NCI-H1436 (cell line): ENCODE measurements at places on chromosomes 11 and 22.

DNA sequence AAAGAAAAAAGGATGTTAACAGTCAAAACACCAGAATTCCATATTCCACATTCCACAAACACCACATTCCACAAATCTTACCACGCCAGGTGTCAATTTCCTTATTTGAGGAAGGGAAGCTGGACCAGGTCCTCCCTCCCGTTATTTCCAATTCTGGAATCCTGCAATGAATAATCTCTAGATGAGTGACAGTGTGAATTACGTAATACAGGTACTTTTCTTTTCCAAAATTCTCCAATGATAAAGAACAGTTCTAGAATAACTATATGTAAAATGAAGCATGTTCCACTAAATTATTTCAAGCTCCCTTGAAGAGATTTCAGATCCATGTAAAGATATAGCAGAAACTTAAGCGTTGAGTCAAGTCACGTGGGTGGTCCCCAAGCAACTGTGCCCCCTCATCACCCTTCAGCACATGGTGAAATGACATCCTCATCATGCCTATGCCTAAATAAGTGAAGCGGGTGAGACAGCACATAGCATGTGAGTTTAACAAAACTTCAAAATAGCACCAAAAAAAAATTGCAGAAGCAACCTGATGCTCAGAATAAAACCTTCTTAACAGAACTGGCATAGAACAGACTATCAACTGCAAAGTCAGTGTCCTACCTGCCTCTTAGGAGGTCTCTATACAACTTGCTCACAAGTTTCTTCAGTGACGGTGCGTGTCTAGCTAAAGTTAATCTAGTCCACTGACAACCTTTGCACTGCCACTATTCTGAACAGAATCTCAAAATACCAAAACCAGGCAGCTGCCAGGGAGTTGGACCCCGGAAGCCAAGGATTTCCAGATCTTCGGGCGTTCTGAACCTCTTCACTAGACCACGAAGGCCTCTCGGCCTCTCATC is 876 bp downstream of the NFRKB start:
- DNase-seq = no peak

- DNase-seq = peak; percentile 22
Measured at GRCh38 chr22:23070418-23071229, at the start of gene GNAZ. TSS of gene GNAZ (plus strand) at chr22:23070519. CDS start at chr22:23095696, 25,177 bp downstream.

GRCh38 chr11:2621894-2622293 is 77.9 kb downstream of the KCNQ1OT1 start:
- DNase-seq = no peak

DNA sequence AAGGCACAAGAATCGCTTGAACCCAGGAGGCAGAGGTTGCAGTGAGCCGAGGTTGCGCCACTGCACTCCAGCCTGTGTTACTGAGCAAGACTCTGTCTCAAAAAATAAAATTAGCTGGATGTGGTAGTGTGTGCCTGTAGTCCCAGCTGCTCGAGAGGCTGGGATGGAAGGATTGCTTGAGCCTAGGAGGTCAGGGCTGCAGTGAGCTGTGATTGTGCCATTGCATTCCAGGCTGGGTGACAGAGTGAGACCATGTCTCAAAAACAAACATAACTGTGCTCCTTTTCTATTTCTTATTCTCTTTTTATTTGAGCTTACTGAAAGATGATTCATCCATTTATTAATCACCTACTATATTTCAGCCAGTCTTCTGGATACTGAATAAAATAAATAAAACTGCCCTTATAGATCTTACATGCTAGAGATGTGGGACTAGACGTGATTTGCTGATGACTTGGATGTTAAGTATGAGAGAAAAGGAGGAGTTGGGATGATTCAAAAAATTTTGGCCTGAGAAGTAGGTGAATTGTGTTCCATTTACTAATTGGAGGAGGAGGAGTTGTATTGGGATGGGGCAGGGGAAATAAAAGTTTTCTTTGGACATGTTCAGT is 18.0 kb downstream of the PAAF1 start:
- DNase-seq = no peak

DNA sequence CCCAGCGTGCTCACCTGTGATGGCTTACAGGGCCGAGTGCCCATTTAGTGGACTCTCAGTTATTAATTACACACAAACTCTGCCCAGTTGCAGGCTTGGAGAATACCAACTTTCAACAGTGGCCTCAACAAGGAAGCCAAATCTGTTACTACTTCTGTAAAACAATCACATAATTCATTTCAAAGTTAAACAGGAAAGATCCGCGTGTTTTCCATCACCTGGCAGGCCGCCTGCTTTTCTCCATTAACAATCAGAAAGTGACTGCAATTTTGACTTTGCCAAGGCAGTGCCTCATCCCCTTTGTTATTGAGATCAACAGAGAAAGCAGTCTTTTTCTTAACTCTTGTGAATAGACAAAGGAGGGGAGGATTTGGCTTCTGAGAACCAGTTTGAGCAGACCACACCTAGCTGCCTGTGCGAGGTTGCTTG is 77.7 kb downstream of the BARX2 start:
- no peak for DNase-seq

GRCh38 chr11:59614277-59615119 is 1.1 kb downstream of the OSBP start:
- DNase-seq = no peak

- DNase-seq = no peak
Measured at GRCh38 chr22:27433099-27433498, 368.5 kb downstream of the MN1 start.

DNA sequence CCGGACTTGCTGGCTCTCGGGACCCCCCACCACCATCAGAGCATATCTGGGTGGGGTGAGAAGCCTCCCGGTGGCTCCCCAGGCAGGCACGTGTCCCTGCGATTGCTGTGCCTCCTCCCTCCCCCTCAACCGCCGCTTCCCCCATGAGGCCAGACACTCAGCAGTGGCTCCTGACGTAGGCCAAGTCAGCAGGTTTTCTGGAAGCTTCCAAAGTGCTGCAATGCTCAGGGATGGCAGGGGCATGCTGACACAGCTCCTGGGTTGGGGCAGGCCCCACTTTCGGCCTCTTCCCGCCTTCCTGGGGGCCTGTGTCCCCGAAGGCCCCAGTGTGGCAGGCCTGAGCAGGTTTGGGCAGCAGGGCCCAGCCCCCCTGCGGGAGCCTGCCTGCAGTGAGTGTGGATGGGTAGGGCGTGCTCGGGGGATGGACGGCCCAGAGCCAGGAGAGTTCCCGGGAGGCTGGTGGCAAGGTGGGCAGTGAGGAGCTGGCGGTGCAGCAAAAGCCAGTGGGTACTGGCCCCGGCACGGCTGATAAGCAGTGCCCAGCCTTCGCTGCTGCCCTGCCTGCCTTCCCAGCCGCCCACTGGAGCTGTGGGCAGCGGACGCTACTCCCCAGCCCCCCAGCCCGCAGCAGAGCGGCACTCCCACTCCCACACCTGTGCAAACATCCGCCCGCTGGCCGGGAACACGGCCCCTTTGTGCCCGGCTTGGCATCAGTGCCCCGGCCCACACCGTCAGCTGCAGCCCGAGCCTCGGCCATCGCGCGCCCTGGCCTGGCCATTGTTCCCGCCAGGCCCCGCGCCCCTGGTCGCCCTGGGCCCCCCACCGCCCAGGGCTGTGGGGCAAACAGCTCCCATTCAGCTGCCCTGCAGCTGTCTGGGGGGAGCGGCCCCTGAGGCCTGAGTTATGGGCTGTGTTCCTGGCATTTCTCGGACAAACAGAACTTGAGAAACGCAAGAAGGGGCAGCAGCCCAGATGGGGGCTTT is 125.0 kb downstream of the KCNQ1OT1 start:
- no peak for DNase-seq

DNA sequence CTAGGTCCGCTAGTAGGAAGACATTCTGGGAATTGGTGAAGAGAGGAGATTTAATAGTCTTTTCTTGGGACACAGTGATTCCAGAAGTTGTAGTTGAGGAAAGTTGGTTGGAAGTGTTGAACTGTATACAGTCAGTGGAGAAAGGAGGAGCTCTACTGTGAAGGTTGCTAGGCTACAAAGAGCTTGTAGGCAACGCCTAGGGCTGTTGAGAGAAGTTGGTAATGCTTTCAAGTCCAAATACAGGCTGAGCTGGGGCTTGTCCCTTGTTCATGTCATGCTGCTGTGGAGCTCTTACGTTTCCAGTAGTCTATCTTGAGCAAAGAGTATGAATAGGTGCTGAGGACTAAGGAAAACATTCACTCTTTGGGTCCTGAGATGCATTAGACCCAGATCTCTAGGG is 1.1 kb downstream of the TBCEL start:
- DNase-seq = no peak

DNA sequence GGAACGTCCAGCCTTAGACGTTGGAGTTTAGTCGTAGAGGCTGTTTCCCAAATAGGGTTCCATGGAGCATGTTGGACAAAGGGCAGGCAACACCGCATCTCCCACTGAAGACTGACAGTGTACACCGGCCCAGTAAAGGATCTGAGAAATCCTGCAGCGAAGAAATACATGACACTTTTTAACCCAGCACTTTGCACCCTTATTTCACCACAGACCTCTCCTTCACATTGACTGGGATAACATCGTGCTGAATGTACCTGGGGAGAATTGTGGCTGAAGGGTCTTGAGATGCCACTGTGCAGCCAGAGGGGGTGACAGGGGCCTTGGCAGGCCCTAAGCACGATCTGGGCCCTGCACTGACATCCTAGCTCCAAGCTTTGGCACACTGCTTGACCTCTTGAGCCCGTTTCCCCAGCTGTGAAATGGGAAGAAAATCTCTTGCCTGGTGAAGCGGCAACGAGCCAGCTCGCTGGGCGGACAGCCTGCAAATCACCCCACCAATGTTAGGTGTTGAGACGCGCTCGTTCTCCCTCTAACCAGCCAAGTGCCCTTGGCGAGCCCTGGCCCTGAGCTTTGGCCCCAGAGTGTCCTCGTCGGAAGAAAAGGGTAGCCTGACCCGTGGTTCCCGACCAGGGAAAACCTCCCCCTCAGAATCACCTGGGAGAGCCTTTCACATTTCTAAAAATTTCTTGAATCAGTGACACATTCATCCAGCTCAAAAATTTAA is 13.4 kb downstream of the CD5 start:
- DNase-seq = no peak

DNA sequence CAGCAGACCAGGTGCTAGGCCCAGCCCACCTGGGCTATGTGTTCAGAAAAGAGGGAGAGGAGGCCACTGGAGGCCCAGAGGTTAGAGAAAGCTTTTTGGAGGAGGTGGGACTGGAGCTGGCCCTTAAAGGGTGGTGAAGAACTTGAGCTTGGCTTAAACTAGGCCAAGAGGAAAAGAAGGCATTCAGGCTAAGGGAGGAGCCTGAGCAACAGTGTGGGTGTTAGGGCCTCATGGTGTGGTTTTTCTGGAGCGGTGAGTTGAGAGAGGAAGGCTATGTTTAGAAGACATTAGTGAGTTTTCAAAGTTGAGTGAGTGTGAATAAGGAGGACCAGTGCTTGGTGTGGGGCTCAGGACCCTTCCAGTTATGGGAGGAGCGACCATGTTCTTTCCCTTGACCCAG is 6.2 kb downstream of the TAF6L start:
- no peak for DNase-seq

DNA sequence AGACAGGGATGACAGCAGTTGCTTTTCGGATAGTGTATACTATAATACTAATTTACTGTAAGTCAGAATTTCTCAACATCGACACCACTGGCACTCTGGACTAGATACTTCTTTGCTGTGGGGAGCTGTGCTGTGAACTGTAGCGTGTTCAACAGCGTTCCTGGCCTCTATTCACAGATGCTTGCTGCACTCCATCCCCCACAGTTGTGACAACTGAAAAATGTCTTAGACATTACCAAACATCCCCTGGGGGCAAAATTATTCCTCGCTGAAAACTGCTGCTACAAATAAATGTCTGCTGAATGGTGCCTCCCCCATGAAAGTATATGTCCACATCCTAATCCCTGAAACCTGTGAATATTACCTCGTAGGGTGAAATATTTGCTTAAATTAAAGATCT is 7.5 kb upstream of the SLC15A3 start:
- no peak for DNase-seq

DNA sequence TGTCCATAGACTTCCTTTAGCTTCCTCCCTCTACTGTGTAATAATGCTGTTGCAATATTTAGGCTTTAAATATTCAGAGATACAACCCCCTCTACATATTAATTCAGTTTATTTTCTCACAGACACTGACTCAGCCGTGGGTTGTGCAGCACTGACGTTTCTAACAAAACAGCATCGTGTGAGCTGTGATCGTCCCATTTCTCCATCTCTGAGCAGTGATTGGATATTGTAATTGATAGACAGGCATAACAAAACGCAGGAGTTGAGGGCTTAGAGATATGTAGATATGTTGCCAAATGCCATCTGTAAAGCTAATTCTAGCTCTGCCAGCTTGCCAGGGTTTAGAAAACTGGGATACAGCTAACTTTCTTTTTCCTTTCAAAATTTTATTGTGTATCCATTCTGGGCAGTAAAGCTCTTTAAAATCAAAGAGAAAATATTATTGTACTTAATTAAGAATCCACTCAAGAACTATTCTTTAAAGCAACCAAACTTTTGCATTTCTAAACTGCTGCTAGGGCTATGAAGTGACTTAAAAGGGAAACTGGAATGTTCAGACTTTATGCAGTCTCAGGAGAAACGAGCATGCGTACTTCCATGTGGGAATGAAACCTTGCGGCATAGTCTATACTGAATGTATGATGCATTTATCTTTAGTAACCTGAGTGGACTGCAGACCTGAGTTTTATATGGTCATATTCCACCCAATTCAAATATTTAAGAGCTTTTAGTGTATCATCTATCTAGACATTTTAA is 22.7 kb downstream of the BTBD10 start:
- DNase-seq = peak; percentile 36

DNA sequence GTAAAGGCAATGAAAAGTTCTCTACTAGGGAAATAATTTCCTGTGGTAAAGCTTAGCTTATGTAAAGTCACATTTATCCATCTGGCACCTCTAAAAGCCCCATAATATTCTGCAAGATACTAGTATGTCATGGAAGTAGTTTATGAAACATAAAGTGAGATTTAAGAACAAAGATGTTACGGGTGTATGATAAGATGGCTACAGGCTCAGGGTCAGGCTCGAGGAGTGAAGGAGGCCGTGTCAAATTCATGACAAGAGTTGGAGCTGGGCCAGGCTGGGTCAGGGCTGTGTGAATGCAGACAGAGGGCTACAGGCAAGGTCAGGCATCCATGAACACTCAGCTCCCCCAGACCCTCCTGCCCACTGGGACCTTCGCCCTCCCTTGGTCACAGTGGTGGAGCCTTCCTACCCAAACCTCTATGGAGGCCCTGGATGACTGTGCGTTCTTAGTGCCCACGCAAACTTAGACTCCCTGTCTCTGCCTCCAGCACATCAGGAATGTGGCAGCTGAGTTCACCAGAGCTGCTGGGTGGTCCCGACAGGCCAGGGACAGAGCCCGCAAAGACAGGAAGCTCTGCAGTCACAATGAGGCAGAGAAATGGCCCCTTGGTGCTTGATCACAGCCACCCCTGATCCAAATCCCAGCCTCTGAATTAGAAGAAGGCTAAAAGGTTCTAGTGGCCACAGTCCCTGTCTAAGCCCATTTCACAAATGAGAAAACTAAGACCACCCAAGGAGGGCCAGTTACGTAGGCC is 14.8 kb downstream of the IGLL5 start:
- DNase-seq = no peak

GRCh38 chr11:16881074-16881709 is 133.0 kb downstream of the PLEKHA7 start:
- DNase-seq = no peak

GRCh38 chr22:25970374-25970911 is 198.8 kb upstream of the SEZ6L start:
- DNase-seq = peak; percentile 42

- no peak for DNase-seq
Measured at GRCh38 chr22:44719586-44720368, 17.8 kb downstream of the PRR5 start.
